ENCODE measurements at places on chromosomes 4 and X.

GRCh38 chrX:46703980-46704379 is 54.9 kb downstream of the SLC9A7 start:
- DNase-seq: no peak

GRCh38 chr4:179625406-179625805 is 2183.2 kb upstream of the AGA start:
- no peak for DNase-seq

GRCh38 chr4:145734031-145734430 is 54.1 kb downstream of the C4orf51 start:
- no peak for DNase-seq

DNA sequence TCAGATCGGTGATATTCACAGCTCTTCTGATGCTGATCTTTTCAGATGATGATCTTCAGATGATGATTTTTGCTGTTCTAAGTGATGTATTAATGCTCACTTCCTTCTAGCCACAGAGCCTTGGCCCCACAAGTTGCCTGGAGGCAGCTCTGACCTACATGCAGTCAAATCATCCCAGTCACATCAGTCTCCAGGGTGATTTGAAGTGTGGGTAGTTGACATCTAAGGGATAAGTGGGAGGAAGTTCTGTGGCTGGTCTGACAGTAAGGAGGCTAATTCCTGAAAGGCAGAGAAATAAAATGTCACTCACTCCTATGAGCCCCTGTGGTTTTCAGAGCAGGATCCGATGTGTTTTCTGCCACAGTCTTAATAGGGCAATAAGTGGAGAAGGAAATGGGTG is 79.8 kb upstream of the RPL34 start:
- DNase-seq: no peak

DNA sequence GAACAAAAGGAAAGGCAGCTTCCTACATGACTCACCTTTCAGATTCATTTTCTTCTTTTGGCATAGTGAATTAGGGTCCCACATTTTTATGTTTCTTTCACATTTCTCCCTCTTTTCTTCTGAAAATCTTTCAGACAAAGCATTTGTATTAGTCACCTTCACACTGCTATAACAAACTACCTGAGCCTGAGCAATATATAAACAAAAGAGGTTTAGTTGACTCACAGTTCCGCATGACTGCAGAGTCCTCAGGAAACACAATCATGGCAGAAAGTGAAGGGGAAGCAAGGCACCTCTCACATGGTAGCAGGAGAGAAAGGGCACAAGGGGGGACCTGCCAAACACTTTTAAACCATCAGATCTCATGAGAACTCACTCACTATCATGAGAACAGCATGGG is 36.9 kb downstream of the MAGEA9 start:
- no peak for DNase-seq

- DNase-seq: no peak
Observed at GRCh38 chr4:160175064-160175643, 1072.3 kb downstream of the RAPGEF2 start.

- no peak for DNase-seq
Observed at GRCh38 chr4:175716961-175717360, 95.1 kb downstream of the GPM6A start.

- DNase-seq: no peak
Observed at GRCh38 chrX:116873671-116874070, 410.9 kb upstream of the CT83 start.

- no peak for DNase-seq
Observed at GRCh38 chr4:99100876-99101275, 12.3 kb upstream of the ADH5 start.

DNA sequence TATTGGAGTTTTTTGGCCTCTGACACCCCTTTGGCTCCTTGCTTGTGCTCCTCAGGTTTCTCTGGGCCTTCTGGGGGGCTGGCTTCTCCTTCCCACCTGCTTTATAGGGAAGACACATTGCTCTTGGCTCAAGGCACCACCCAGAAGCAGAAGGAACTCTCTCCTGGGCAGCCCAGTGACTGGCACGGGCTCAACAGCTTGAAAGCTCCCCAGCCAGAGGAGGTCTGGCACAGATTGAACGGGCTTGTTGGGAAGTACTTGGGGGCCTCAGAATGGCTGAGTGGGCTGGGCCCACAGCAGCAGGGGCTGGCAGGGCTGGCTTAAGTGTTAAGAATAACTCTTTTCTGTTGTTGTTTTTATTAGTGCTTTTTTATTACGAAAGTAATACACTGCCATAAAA is 11.2 kb upstream of the ZNF185 start:
- DNase-seq: no peak

DNA sequence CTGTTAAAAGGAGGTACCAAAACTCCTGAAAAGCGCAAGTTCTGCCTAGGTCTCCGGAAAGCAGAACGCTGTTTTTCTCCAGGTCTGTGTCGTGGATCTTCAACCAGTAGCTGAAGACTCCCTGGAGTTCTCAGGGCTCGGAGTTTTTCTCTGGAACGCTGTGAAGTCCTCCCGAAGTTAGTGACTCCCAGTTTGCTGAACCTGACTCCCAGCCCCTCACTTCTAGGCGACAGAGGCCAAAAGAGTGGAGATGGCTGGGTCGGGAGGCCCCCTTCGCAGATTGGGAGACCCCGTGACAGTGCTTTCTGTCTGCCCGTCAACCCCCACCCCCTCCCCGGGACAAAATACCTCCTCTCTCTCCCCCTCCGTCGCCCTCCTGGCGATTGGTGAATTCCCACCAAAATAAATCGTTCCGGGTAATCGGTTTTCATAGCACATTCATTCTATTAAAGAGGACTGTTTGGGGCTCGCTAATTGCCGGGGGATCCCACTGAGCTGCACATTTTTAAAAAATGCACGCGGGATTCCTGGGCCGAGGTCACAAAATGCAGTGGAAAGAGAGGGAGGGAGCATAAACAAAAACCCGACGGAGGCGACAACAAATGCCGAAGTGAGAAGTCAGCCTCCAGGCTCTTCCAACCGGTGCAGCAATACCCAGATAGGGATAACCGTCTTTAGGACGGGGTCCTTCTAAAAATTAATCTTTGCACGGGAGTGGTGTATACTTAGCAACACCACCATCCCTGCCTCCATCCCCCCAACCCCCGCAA is 4.0 kb upstream of the MSX1 start:
- DNase-seq: no peak

- no peak for DNase-seq
Observed at GRCh38 chrX:15405846-15406245, 21.6 kb upstream of the VEGFD start.

DNA sequence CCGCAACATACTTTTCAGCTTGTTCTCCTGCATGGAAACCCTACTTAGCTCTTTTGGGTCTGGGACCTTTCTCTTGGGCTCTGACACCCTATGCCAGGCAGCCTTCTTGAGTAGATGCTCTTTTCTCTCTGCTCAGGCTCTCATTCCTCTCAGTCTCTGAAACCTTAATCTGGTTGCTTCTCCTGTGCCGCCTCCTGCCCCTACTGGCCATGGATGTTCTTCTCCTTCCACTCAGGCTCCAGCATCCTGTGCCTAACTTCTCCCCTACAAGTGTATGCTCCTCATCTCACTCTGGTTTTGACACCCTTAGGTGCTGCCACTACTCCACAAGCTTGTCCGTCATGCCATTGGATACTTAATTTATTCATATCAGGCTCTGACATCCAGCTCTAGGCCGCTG is 15.2 kb downstream of the BLTP1 start:
- DNase-seq: no peak

DNA sequence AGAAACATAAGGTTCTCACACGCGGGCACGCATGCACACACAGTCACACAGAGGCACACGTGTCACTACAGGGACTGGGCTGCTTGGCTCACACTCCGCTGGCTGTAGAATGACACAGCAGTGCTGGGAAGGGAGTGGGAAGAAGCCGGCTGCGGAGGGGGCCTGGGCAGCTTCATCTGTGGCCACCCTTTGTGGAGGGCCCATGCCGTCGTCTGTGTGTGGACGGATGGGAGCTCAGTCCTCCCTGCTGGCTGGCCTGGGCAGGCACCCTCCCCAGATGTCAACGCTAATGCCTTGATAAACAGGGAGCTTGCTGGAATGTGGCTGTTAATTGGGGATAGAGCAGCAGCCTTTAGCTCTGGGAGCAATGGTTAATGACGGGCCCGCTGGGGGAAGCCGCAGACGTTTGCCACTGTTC is 621.1 kb downstream of the BCOR start:
- DNase-seq: no peak

DNA sequence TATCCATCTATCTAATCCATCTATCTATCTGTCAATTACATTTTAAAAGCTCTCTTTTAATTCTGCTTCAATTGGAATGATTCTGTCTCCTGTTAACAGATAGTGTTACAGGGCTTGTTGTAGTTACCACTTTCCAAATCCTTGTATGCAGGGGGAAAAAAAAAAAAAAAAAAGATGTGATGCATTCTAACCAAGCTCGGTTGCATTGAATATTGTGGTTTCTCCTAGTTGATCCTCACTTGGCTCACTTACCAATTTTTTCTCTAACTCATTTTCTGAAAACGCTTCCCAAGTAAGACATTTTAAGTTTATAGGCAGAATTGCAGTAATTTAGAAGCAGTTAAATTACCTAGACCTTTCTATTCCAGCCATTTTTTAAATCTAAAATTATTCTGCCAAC is 327.9 kb upstream of the PITX2 start:
- no peak for DNase-seq

GRCh38 chr4:45082101-45082500 is 355.7 kb upstream of the GNPDA2 start:
- DNase-seq: no peak

GRCh38 chr4:4803216-4803911 is 56.1 kb upstream of the MSX1 start:
- no peak for DNase-seq

DNA sequence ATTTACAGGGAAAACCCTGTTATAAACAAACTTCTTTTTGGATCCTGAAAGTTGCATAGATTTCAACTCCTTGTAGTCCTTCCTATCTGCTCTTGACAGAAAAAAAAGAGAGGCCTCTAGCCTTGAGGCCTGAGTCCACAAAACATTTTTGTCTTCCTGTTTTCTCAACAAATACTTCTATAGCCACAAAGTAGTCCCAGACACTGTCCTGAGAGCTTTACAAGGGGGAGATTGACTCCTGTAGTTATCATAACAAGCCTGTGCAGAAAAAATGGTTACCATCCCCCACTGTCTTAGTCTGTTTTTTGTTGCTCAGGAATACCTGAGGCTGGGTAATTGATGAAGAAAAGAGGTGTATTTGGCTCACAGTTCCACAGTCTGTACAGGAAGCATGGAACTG is 35.2 kb downstream of the PCDH7 start:
- DNase-seq: no peak

DNA sequence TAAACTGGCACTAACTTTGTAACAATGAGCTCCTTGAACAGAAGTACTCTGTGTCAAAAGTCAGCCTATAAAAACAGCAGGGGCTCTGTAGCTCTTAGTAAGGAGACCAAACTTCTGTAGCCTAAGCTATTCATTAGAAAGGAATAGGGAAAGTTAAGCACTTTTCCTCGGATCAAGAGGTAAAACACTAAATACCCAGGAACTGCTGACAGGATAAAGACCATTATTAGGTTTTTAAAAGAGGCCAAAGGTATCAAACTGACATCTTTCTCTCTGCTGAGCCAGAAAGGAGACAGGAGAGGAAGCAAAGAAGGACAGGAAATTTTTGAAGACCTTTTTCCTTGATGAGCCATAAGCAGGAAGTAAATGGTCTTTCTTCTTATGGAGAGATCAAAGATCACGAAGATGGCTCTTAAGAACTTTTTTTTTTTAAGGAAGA is 31.9 kb downstream of the ANAPC10 start:
- DNase-seq: no peak

GRCh38 chrX:50168241-50168687 is 32.5 kb downstream of the AKAP4 start:
- no peak for DNase-seq

DNA sequence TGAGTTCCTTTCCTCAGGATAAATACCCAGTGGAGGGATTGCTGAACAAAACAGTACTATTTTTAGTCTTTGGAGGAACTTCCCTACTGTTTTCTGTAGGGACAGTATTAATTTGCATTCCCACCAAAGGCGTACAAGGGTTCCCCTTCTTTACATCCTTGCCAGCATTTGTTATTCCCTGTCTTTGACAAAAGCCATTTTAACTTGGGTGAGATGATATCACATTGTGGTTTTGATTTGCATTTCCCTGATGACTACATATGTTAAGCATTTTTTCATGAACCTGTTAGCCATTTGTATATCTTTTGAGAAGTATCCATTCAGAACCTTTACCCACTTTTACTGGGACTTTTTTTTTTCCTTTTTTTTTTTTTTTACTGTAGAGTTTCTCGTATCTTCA is 126.2 kb upstream of the ANXA10 start:
- DNase-seq: no peak

DNA sequence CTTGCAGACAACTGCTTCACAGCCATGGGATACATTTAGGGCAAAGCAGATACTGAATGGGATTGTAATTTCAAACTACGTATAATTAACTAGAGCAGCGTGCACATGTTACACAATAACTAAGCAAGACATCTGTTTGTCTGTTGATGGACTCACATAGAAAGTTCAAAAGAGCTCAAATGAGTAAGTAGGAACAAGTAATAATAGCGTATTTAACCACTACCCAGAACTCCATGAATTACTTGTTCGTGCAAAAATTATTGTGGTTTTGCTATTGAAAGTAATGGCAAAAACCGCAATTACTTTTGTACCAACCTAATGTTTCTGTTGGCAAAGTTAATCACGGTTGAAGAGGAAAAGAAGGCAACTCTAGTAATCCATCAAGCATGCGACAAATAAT is 825.4 kb downstream of the PCDH18 start:
- no peak for DNase-seq

DNA sequence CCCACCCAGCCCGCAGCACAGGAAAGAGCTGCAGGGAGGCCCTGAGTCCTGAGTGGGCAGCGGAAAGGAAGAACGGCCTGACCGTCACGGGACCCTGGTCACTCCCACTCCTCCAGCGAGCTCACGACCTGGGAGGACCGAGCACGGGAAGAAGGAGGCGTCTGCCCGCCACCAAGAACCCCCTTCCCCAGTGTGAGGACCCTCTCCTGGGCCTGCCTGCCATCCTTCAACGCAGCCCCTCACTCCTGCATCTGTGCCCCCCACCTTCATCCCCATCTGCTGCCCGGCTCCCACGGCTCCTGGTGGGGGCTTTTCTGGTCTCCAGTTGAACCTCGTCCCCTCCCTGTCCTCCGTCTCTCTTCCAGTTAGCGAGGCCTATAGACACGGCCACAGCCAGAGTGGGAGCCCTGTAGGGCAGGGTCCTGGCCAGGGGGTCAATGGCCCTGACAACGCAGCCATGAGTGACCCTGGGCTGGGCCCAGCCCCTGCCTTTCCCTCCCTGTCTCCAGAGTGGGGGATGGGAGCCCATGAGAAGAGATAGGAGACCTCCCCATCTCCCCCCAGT is 41.3 kb upstream of the MXD4 start:
- DNase-seq: no peak

DNA sequence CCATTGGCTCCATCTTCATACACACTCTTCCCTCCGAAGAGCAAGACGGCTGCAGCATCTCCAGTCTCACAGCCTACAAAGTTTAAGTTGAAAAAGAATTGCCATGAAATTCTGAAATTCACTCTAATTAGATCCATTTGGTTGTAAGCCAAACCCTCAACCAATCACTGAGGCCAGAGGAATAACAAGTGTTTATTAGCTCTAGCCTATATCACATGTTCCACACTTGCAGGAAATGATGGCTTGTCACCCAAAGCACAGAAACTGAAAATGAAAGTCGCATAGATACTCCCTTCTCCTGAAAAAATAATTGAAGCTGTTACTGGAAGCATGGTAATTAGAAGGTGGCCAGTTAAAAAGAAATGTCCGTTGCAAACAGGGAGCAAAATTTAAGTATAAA is 1071.8 kb downstream of the CCSER1 start:
- no peak for DNase-seq

Measured in hypothalamus (tissue), 51 donors.